CD4-positive, CD25-positive, alpha-beta regulatory T cell (primary cell): ENCODE measurements at places on chromosomes 4 and X. TPM values are rescaled to one million over a fixed set of nuclear protein-coding genes. Genes with fewer than 3 reads are reported as not detected.

DNA sequence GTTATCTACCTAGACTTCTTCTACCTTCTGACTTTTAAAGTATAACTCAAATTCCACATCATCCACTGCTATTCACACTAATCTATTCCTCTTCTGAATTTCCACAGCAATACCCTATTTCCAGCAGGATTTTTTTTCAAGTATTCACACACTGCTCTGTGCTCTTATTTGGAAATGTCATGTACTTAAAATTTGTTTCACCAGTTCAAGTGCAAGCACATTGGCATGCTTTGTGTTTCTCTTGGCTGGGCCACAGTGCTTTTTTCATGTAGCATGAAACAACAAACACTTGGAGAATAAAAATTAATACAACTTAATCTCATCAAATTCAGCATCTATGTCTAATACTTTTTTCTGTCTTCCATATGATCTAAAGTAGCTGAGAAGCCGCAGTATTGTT lies 161.8 kb upstream of the PCDH18 start:
- DNase-seq = no peak

- DNase-seq = no peak
These were observed 601 bp upstream of the FGFBP2 start for GRCh38 chr4:15963576-15963975.

CT45A2 gene
- not detected for polyA plus RNA-seq

DNA sequence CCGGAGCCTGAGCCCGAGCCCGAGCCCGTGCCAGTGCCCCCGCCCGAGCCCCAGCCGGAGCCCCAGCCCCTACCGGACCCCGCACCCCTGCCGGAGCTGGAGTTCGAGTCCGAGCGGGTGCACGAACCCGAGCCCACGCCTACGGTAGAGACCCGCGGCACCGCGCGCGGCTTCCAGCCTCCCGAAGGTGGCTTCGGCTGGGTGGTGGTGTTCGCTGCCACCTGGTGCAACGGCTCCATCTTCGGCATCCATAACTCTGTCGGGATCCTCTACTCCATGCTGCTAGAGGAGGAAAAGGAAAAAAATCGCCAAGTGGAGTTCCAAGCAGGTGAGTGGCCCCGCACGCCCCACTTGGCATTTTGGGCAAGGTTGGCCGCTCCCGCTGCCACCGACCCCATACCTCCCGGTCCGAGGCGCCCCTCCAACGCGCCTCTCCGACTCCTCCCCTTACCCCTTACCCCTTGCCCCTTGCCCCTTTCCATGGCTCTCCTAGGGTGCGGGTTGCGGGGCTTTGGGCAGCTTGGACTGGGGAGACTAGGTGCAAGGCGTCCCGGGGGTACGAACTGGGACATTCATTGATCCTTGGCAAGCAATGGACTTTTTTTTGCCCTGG lies 553 bp downstream of the SLC16A2 start:
- no peak for DNase-seq

GRCh38 chrX:26670521-26670920 lies 454.6 kb downstream of the MAGEB5 start:
- DNase-seq = no peak

- no peak for DNase-seq
These were observed 1.0 kb downstream of the GPR50 start for GRCh38 chrX:151177141-151178027.

SLC25A4 gene
- polyA plus RNA-seq = 6.6 TPM

DNA sequence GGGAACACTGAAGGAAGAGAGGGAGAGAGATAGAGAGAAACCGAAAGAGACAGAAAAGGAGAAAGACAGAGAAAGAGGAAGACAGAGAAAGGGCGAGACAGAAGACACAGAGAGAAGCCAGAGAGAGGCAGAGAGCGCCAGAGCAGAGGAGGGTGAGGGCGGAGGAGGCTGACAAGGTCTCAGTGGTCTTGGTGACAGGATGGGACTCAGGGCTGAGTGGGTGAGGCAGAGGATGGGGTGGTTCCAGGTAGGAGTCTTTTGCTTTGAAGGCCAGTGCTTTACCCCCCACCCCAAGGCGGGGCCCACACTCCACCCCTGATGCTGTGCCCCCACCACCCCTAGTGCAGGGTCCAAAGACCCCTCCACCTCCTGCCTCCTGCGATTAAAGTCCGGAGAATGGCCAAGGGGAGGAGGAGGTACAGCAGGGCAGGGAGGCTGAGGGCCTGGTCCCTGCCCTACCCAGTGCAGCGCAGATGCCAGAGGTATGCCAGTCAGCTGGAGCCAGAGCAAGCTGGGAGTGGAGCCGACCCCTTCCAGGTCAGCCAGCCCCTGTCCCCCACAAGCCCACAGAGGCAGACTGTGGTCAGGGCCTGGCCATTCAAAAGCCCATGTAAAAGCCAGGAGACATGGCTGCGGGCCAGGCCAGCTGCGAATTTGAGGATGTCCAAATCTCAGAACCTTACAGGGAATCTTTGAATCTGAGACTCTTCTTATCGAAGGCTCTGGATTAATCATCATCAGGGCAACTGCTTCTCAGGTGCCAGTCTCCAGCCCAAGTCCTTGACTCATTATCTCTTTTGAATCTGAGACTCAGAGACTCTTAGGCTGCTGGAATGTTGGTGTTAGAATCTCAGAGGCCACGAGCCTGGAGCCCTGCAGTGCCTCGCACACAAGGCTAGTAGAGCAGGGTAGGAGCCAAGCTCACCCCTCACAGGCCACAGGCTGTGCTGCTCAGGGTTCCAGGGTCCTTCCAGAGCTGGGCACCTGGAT lies 758 bp downstream of the IQSEC2 start:
- DNase-seq = no peak

- DNase-seq = no peak
These were observed 48.0 kb upstream of the SOD3 start for GRCh38 chr4:24747234-24747975.
